ENCODE measurements at places on chromosomes 2 and 18.

GRCh38 chr2:239058766-239059165, 210.9 kb downstream of the TWIST2 start:
- no peak for DNase-seq

DNA sequence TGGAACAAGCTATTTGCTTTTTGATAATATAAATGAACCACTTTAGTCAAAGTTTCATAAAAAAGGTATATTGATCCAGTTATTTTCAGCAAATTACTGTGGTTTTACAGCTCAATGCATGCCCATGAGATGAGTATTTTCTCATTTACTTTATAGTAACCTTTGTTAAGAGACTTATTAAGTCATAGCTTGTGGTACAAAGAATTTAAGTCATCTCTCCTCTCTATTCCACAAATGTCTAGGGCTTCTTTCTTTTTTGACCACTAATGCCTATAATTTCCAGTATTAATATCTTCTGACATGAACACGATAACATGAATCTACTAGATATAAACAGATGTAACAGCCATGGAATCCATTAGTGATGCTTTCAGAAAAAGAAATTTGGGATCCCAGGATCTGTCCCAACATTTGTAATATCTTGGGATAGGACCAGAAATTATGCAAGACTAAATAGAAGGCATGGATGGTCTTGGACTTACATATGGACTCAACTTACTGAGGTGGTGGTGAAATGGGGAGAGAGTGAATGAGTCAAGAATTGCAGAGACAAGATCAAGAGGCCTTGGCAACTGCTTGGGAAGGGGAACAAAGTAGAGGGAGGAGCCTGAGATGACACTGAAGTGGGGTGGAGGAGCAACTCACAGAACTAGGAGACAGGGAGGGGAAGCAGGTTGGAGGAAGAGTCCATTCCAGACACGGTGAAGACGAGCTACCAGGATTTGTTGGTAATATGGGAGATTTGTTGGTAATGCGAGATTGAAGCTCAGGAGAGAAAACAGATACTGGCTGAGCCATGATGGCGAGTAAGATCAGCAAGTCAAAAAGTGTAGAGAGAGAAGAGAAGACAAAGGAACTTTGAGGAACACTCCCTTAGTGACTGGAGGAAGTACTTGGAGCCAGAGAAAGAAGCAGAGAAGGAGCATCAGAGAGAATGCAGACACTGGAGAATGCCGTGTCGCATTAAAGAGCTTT, 42.4 kb upstream of the KDM3A start:
- DNase-seq, result no peak

GRCh38 chr2:151999053-151999452, 99.8 kb downstream of the CACNB4 start:
- DNase-seq, result peak; percentile 15

DNA sequence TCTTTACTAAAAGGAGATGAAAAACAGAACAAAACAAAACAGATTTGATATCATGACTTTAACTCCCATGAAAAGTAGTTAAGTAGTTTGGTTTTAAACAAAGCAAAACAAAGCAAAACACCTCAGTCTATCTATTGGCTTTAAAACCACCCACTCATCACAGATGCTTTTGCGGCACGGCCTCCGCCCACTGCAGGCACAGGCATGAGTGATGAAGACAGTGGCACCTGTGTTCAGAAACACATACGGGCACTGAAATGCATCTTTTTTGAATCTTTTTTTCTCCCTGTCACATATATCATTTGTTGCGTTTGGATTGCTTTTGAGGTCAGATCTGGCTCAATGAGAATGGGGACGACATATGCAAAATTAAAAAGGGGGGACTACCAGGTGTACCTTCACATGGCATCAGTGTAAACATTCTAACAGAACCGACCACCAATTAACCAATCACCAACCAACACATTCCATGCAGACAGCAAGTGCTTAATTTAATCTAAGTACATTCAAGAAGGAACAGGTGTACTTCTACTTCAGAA, 147.4 kb upstream of the REV1 start:
- DNase-seq, result no peak

- DNase-seq, result no peak
Measured at GRCh38 chr2:70684846-70685622, 83.0 kb downstream of the ADD2 start.

- DNase-seq, result no peak
Measured at GRCh38 chr18:37965572-37965970, 400.0 kb upstream of the CELF4 start.

DNA sequence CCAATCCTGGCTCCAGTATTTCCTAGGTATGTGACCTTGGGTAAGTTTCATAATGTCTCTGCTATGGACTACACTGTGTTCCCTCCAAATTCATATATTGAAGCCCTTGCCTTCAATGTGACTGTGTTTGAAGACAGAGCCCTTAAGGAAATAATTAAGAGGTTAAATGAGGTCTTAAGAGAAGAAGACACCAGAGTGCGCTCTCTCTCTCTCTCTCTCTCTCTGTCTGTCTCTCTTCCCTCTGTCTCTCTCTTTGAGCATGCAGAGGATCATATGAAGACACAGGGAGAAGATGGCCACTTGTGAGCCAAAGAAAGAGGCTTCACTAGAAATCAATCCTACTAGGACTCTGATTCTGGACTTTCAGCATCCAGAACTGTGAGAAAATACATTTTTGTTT, 52.2 kb downstream of the NXPH2 start:
- DNase-seq, result no peak

DNA sequence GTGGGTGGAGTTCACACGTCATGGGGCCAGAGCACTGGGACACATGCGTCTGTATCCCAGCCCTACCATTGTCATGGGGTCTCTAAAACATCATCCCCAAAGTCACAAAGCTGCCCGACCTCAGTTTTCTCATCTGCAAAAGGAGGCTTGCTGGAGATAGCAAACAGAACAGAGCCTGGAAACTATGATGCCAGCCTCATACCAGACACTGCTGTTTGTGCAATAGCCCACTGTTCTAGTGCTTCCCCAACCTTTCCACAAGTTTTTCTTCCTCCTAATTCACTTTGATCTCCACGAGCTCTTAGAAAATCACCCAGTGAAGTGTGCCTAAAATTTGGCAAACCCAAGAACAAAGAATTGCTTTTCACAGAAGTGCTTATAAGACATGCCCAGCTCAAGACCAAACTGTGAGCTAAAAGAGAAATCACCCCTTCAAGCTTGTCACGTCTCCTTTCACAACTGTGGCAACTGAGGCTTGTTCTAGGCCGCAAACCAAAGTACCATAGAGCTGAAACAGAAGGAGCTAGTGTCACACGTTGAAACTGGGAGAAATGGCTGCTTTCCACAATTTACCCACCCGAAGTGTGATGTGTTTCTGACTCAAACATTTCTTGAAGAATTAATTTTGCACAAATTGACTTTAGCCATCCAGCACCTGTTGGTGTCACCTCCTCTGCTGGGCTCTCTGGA, 162.7 kb upstream of the ID2 start:
- no peak for DNase-seq

- no peak for DNase-seq
Measured at GRCh38 chr2:232668805-232669444, 28.2 kb upstream of the GIGYF2 start.

- DNase-seq, result no peak
Measured at GRCh38 chr2:65049010-65049639, 7.1 kb upstream of the CEP68 start.

Measured in caudate nucleus (tissue), 63 donors.